ENCODE measurements at places on chromosomes 13 and 19.
A peak's percentile ranks its signal among the peaks of the same experiment; 100 is the strongest.

GRCh38 chr19:39098365-39099269 lies 14.4 kb downstream of the ACP7 start:
- DNase-seq = no peak

DNA sequence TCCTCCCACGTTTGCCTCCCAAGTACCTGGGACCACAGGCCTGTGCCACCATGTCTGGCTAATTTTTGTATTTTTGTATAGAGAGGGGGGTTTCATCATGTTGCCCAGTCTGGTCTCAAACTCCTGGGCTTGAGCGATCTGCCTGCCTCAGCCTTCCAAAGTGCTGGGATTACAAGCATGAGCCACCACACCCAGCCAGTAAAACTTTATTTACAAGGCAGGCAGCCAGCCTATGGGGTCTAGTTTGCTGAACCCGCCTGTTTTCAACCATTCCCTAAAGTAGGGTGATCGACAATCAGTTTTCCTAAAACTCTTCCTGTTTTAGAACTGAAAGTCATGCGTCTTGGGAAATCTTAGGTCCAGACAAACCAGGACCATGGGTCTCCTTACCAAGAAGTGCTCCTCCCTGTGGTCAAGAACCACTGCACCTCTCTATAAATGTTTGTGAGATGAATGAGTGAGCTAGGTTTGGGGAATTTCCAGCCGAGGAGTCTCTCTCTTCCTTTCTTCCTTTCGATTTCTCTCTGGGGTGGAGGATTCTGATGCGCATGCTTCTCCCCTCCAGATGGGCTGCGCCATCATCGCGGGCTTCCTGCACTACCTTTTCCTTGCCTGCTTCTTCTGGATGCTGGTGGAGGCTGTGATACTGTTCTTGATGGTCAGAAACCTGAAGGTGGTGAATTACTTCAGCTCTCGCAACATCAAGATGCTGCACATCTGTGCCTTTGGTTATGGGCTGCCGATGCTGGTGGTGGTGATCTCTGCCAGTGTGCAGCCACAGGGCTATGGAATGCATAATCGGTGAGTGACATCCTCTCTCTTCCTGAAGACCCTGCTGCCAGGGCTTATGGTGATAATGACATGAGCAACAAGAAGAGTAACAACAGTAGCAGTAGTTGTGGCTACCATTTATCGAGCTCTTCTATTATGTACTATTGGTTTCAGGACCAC lies 38.7 kb downstream of the ADGRE1 start:
- peak; percentile 15 for DNase-seq

GRCh38 chr13:84358601-84359000 lies 476.3 kb upstream of the SLITRK1 start:
- DNase-seq = no peak

DNA sequence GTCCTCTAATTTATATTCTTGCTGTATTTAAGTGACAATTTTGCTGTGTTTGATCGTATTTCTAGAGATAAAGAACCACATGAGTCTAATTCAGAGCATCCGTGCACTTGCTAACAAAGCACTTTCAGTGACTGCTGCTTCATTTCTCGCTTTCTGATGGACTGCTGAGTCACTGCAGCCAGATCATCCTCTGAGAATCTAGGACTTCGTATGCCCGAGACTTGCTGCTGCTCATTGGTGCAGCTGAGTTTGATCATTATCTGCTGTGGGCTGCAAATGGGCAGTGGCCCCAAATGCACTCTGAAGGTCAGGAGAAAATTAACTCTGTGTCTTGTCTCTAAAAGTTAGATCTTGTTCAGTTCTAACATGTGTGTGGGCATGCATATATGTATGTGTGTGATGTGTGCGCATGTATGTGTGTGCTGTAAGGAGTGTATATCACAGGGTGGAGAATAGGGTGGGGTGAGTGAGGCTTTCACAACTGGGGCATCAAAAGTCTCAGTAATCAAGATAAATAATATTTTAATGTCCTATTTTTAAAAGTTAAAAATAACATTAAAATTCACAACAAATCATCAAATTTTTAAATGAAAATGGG lies 342.6 kb downstream of the MTUS2 start:
- DNase-seq = no peak

DNA sequence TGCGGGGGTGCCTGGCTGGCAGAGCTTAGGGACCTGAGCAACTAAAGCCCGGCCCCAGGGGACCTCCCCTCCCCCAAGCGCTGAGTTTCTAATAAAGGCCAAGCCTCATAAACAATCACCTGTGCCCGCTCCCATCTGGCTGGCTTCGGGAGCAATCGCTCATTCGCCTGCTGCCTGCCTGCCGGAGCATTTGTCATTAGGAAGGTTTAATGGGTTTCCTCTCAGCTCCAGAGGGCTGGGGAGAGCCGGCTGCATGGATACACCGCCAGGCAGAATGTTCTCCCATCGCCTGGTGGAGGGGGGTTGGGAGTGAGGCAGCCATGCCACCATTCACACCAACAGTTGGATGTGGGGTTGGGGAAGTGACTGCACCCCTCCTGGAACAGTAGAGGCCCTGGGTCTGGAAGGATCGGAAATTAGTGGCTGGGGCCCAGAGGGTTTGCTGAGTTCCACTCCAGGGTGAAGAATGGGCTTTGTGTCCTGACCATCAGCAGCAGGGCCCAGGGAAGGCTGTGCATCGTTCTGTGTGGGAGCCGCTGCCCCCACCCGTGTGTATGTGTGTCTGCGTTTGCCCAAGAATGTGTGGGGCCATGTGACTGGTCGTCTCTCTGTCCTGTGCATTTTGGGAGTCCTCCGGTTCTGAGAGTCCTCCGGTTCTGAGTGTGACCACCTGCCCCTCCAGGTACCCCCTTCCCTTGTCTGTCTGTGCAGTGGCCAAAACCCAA lies 15.3 kb downstream of the PIN1 start:
- DNase-seq = no peak

GRCh38 chr19:35608251-35608650 lies 4.3 kb upstream of the HAUS5 start:
- DNase-seq = no peak

DNA sequence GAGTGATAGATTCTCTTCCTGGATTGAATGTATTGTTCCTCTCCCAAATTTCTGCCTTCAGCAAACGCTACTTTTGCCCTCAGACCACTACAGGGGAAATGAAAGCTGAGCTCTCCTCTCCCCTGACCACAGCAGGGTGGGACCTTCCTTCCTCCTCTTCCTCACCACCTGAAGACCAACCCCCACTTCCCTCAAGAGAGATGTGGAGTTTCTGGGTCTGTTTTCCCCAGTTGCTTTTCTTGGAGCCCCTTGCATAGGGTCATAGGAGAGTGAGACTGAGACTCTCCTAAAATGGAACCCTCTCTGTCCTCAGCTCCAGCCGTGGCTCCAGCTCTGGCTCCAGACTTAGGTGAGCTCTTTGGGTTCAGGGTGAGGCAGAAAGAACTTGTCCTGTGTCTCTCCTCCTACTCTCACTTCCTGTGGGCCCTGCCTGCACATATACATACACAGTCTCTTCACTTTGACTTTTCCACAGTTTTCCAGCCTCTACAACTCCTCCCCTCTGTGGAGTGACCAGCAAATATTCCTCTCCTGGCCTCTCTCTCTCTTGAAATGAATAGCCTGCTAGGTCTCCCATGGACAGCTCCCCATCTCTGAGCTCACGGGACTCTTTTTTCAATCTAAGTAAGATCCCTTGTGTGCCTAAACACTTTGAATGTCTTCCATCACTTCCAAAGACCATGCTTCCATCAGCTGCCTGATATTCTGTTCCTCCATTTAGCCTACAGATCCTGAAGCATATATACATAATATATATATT lies 19.2 kb upstream of the ZNF175 start:
- no peak for DNase-seq

- no peak for DNase-seq
These were observed 1251.9 kb upstream of the SLC10A2 start for GRCh38 chr13:104318121-104318520.

GRCh38 chr13:59674616-59675015 lies 489.1 kb downstream of the DIAPH3 start:
- DNase-seq = no peak

- DNase-seq = no peak
These were observed 224.4 kb downstream of the LACC1 start for GRCh38 chr13:44104197-44104490.

DNA sequence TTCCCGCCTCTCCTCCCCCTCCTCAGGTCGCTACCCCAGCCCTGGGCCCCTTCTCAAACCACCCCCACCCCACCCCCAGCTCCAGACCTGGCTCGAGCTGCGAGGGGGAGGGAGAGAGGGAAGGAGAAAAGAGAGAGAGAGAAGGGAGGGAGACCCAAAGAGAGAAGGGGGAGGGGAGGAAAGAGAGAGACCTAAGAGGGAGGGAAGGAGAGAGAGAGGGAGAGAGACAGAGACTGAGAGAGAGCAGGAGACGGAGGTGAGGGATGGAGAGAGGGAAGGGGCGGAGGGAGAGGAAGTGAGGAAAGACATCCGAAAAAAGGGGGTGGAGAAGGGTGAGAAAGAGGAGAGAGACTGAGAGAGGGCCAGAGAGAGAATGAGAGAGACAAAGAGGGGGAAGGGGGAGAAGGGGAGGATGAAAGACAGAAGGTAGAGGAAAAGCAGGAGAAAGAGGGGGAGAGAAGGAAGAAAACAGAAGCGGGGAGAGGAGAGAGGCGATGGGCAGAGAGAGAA lies 2.0 kb upstream of the SPACA6 start:
- DNase-seq = no peak

DNA sequence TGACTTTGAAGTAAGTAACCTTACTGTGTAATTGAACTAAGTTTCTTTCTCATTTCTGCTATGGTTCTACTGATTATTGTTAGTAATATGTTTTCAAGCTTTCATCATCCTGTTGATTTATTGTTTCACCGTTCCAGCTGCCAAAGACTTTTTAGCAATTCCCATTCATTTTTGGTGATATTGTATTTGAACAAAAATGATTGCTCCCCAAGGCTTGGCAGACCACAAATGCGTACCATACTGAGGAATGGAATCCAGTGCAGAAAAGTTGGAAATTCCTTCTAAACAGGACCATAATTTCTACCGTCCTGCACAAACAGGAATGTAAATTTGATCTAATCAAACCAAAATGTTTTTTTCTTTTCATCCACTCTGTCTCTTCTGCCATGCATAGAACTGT lies 10.7 kb downstream of the EPSTI1 start:
- no peak for DNase-seq

- no peak for DNase-seq
These were observed 525.6 kb downstream of the SUCLA2 start for GRCh38 chr13:47475441-47475948.

DNA sequence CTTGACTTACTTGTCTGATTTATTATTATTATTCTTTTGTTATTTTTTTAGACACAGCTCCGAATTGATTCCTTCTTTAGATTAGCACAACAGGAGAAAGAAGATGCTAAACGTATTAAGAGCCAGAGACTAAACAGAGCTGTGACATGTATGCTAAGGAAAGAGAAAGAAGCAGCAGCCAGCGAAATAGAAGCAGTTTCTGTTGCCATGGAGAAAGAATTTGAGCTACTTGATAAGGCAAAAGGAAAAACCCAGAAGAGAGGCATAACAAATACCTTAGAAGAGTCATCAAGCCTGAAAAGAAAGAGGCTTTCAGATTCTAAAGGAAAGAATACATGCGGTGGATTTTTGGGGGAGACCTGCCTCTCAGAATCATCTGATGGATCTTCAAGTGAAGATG lies 29.4 kb downstream of the ERCC5 start:
- no peak for DNase-seq

DNA sequence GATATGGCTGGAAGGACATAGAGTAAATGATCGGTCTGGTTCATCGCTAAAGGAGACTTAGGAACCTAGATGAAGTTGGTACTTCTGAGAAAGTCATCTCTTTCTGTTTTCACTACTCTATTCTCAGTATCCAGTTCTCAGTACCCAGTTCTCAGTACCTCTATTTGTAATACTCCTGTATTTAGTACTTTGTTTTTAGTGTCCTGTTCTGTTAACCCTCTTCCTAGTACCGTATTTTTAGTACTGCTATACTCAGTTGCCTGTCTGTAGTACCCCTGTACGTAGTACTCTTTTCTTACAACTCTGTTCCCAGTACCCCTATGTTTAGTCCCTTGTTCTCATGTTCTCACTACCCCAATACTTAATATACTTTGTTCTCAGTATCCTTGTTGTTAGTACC lies 1.2 kb downstream of the RFXAP start:
- no peak for DNase-seq

- DNase-seq = no peak
These were observed 73.1 kb downstream of the TNFSF13B start for GRCh38 chr13:108342369-108343289.

GRCh38 chr19:30350692-30351663 lies 21.2 kb upstream of the ZNF536 start:
- DNase-seq = no peak

DNA sequence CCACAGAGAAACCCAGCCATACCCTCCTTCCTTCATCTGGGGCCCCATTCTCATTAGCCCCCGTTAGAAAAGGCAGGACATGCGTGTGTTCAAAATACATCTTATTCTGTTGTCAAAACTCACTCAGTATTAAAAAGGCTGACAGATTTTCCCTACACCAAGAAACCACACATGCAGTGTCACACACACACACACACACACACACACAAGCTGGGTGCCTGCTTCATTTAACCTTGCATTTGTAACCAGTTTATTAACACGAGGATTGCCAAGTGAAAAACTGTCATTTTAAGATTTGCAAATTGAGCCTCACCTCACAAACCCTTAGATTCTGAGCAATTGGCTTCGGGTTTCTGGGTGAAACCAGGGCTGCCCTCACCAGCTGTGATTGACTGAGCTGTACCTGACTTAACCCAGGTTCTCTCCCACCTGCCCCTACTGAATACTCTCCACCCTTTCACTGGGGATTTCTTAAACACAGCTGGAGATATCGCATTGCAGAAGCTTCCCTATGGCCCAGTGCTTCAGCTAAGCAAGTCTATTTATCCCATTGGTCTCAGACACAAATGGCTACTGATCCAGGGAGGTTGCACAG lies 172.7 kb upstream of the ZNF507 start:
- no peak for DNase-seq

DNA sequence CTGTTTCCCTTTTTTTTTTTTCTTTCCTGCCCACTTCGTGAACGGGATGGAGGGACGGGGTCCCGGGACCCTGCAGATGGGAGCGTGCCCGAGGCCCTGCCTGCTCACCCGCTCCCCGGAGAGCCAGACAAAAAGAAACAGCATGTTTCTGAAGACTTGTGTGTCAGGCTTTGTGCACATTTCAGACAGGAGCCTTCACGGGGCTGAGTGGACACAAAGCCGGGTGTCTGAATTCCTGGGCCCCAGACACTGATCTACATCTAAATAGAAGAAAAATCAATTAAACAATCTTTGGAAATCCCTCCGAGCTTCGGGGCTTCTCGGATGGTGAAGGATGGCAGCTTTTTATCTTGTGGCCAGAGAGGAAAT lies 4.2 kb downstream of the PGPEP1 start:
- no peak for DNase-seq

DNA sequence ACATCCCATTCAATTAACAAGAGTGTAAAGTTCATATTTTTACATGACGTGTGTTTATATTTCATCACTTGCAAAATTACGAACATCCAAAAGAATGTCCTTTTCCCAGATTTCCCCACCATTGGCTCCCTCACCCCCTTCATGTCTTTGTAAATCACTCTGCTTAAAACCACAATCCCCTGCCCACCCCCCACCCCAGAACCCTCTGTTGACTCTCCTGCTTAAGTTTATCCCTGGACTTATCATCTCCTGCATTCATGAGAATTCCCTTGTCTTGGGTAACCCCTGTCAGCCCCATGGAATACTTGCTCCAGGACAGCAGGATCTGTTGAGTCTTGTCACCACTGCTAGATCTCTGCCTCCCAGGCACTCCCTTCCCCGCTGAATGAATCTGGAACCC lies 109.9 kb downstream of the COL4A1 start:
- DNase-seq = no peak

Measured in stimulated activated CD4-positive, alpha-beta T cell treated with anti-CD3 and anti-CD28 coated beads, Interleukin-2, amount 100 ng/mL, for 48 hours (primary cell).